ENCODE measurements at places on chromosomes 4 and X.
A peak's percentile ranks its signal among the peaks of the same experiment; 100 is the strongest.

- no peak for DNase-seq
Measured at GRCh38 chrX:133265331-133265730, 47.2 kb upstream of the TFDP3 start.

DNA sequence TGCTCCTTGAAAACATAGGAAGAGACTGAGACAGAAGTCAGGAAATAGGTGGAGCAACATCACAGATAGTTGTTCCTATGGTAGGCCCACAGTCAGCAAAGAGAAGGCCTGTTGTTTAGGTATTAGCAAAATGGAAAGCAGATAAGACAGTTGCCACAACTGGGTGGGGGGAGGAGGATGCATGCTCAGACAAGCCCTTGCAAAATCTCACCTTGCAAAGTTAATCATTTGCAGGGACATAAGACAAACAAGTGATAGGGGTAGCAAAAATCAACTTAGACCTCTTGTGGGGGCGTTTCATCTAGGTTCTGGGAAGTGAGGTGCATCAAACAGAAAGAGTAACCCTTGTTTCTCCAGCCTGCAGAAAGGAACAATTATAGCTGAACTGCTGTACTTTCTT is 30.7 kb downstream of the SERPINA7 start:
- no peak for DNase-seq

- no peak for DNase-seq
Measured at GRCh38 chr4:110501826-110502225, 25.9 kb downstream of the ENPEP start.

DNA sequence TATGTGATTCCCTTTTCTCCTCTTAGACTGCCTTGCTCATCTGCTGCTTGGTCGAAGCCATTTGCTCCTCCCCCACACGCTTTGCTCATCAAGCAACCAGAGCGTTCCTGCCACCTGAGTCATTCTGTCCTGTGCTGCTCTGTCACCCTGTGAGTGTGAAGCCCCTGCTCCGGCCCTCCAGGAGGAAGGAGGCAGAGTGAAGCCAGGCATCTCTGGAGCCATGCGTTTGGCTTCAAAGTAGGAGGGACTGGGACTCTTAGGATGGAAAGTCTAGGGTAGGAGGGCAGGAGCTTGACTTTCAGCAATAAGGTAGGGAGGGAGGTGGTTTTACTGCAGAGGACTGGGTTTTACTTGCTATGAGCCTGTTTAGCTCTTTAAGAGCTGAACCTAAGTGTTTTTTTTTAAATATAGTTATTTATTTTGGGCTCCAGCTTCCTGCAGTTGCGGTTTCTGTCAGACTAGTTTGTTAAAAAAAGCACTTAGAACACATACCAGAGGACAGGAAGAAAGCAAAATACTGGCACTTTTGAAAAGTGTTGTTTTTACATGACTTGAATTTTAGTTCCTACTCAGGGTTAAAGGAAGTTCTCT is 63.6 kb downstream of the SPINK2 start:
- peak; percentile 96 for DNase-seq

DNA sequence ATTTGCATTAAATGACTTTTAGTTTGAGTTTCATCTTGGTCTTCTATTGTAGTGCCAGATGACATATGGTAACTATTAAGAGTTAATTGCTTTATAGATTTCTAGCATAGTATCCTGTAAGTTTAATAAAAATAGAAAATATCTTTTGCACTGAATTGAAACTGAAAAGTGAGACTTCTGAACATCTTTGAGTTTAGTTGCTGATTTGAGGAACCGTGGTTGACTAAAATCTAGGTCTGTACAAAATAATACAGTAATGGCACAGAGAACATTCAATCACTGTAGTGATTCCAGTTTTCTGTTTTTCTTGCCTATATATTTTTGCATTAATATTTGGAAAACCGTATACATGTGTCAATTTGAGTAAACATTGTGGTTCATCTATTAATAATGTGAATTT is 60.7 kb downstream of the SPATA4 start:
- DNase-seq: no peak

GRCh38 chr4:89129080-89129640 is 17.8 kb downstream of the TIGD2 start:
- DNase-seq: no peak

DNA sequence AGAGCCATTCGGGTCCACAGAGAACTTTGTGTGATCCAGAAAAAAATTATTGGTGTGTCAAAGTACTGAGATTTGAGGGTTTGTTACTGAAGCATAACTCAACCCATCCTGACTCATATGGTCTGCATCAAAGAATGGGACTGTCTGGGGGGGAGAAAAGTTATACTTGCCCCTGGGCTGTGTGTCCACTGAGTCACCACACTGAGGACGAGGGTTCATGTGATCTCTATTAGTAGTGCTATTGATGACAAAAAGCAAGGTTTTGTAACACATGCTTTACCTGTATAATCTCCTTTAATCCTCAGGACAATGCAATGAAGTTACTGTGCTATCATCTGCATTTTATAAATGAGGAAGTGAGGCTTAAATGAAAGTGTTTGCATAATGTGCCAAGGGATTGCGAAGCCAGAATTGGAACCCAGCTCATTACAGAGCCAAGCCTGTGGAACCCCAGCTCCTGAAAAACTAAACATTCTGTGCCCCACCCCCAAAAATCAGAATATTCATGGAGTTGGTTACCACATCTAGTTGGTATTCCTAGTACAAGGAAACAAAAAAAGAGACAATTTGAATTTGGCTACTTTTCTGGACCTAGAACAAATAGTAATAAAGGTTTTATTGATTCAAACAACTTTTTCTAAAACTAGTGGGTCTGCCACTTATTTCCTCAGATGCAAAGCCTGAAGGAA is 31.2 kb downstream of the CCDC149 start:
- DNase-seq: no peak

DNA sequence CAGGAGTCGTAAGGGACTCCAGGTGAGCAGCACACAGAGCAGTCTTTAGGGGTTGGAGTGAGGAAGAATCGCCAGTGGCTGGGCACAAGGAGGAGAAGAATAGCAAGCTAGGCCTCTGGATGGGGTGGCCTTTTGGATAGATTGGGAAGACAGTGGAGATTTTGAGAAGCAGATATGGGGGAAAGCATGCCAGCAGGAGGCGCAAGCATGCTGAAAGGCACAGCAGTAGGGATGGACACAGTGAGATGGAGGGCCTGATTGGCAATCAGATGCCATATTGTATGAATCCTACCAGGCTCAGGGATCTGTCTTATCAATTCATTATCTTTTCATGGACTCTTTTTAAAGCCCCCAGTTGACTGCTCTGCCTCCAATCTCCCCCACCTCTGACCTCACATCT is 60.4 kb upstream of the MAGEA4 start:
- DNase-seq: no peak

DNA sequence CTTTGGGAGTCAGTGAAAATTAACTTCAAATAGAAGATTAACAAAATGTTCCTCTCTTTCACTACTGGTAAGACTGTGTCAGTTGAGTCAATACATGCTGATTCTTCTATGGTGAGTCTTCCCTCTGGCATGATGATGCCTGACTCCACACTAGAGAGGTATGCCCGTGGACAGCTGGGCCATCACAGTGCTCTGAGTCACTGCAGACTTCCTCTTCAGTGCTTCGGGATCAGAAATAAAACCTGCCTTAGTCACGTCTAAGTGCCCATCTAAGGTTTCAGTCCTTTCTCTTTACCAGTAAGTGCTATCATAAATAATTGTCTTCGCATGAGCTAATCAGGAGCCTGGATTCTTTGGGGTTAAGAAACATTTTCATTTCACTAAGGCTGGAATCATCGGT is 1.6 kb upstream of the ASB5 start:
- peak; percentile 99 for DNase-seq

- no peak for DNase-seq
Measured at GRCh38 chr4:107192601-107193000, 156.5 kb upstream of the DKK2 start.

DNA sequence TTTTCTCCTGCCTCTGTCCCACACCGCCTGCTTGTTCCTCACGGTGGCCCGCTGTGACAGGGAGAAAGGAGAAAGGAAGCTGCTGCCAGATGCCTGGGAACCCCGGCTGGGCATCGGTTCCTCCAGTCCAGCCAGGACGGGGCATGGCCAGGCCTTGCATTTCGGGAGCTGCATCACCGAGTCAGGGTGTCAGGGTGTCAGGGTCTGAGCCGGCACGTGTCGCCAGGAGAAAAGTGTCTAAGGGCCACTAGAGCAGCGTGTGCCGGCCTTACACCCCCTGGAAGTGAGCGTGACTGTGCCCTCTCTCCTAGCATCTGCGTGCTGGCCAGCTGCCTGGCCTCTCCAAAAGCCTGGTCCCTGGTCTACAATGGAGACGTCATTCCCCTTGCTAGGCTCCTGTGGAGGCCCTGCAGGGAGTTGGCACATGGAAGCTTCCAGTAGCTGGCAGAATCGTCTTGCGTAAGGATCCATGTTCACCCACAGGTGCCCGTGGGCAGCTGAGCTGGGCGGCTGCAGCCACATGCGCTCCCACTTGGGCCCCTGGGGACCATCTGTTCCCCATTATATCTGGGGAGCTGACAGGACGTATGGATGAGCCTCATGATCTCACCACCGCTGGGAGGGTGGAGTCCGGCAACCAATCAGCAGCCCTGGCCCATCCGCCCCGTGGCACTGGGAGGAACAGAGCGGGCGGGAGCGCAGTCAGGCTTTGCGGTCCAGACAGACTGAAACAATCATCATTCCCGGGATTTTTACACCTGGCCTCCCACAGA is 39.9 kb upstream of the HMX1 start:
- no peak for DNase-seq

DNA sequence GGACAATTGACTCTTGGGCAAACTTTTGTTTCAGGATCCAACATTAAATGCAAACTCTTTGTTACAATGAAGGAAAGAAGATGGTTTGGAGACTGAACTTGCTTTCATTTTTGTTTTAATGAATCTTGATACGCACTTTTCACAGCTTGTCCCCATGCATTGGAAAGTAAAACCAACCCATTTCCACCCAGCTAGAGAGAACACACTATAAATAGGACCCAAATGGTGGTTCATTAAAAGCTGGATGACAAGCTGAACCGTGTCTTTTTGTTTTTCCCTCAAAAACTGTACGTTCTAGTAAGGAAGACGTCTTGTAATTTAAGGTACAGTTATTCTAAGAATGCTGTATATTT is 95.3 kb upstream of the EGFL6 start:
- DNase-seq: no peak

- DNase-seq: peak; percentile 10
Measured at GRCh38 chr4:138241281-138242075, 671 bp downstream of the SLC7A11 start.

DNA sequence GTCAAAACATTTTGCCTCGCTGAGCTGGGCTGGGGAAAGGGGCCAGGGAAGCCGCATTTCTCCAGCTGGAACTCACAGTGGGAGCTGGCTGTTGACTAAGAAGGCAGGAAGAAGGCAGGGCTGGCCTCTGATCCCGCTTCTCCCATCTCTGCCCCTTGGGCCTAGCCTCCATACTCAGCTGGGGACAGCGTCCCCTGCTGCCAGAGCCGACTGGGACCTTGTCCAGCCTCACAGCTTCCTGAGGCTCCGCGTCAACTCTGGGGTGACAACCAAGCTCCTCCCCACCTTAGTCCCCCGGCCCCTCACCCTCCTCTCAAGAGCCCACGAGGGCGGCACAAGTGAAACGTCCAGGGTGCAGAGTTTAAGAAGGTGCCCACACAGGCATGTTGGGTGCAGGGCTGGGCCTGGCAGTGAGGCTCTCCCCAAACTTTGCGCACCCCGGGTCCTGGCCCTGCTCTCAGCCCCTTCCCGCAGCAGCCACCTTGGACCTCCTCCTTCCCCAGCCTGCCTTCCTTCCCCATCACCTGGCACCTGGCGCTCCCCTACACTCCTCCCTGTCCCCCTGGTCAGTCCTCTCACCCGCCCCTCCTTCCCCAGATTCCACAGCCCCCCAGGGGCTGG is 100.8 kb downstream of the PSAPL1 start:
- no peak for DNase-seq

- no peak for DNase-seq
Measured at GRCh38 chr4:123559955-123560871, 163.6 kb downstream of the SPRY1 start.

- no peak for DNase-seq
Measured at GRCh38 chr4:116055857-116056827, 942.7 kb upstream of the NDST4 start.

- DNase-seq: no peak
Measured at GRCh38 chr4:91746551-91746950, 557.2 kb upstream of the GRID2 start.

DNA sequence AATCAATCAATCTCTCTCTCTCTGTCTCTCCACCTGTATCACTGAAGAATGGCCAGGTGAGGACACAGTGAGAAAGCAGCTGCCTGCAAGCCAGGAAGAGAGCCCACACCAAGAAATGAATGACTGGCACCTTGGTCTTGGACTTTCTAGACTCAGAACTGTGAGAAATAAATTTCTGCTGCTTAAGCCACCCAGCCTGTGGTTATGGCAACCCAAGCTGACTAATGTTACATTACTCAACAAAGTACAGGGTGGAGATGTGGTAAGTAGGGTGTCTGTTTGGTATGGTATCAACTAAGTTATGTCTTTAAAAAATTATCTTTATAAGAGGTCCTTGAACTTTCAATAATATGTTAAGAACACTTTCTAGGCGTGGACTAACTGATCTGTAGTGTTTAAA is 159.3 kb downstream of the EPHA5 start:
- DNase-seq: peak; percentile 78

GRCh38 chr4:127479031-127479622 is 153.6 kb upstream of the INTU start:
- DNase-seq: peak; percentile 11

DNA sequence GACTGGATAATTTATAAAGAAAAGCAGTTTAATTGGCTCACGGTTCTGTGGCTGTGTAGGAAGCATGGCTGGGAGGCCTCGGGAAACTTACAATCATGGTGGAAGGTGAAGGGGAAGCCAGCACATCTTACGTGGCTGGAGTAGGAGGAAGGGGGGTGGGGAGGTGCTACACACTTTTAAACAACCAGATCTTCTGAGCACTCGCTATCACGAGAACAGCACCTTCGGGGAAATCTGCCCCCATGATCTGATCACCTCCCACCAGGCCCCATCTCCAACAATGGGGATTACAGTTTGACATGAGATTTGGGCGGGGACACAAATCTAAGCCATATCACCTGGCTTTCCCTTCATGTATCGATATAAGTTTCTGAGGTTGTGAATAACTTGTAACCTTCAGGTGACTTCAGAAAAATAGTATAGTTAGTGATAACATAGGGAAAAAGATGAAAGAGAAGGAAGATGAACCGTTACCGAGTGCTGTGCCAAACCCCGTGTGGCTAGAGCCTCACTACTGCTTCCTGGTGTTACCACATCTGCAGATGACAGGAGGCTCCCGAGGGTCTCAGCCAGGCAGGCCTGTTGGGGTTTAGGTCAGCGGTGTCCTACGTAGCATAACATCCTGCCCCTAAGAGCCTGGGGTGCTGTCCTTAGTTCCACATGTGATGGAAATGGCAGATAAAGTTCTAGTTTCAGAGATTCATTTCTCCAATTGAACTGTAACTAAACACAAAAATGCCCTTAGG is 103.5 kb downstream of the TNIP2 start:
- no peak for DNase-seq

DNA sequence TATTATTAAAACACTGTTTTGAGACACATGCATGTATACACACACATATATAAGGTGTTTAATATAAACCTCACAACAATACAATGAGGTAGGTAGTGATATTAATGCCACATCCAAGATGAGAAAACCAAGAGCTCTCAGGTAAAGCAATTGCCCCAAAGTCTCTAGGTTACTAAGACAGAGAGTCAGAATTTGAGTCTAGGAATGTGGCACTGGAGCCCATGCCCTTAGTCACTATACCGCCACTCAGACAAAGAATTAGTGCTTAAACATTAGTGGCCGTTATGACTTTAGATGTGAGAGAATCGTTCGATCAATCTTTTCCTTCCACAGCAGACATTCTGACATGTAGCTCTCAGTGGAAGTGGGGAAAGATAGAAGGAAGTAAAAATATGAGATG is 108.2 kb upstream of the ACSL4 start:
- no peak for DNase-seq

- DNase-seq: no peak
Measured at GRCh38 chr4:73408181-73408867, 4.2 kb downstream of the ALB start.

Measured in RCC 7860 (cell line).